ENCODE measurements at places on chromosomes 6 and 20.

DNA sequence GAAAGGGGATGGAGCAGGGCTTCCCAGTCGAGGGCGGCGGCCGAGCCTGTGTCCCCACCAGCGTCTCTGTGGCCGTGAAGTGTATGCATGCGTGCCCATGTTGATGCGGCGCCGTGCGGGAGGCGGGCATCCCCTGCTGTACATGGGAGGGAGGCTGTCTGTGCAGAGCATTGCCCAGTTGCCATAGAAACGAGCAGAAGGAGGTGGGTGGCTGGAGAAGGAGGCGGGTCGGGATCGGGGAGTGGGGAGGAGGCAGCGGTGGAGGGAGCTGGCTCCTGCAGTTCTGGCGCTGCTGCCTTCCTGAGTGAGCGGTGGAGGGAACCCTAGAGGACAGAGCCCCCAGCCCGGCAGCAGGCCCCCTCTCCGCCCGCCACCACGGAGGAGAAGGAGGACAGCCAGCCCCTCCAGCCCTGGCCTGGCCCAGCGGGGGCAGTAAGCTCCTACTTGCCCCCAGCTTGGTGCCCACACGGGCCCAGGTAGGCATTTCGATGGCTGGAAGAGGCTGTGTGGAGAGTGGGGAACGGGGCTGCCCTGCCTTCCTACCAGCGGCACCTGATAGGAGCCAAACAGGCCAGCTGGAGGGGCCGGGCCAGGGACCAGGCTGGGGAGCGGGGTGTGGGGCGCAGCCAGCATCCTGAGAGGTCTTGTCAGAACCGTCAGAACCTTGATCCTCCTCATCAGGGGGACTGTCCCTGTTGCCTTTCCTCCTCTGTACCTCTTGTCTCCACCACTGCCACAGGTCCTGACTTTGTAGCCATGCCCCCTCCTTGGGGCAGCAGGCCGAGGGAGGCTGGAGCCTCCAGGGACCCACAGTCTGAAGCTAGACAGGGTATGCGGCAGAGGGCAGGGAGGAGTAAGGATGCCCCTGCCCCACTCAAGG is 41.3 kb downstream of the SPDEF start:
- no peak for DNase-seq

DNA sequence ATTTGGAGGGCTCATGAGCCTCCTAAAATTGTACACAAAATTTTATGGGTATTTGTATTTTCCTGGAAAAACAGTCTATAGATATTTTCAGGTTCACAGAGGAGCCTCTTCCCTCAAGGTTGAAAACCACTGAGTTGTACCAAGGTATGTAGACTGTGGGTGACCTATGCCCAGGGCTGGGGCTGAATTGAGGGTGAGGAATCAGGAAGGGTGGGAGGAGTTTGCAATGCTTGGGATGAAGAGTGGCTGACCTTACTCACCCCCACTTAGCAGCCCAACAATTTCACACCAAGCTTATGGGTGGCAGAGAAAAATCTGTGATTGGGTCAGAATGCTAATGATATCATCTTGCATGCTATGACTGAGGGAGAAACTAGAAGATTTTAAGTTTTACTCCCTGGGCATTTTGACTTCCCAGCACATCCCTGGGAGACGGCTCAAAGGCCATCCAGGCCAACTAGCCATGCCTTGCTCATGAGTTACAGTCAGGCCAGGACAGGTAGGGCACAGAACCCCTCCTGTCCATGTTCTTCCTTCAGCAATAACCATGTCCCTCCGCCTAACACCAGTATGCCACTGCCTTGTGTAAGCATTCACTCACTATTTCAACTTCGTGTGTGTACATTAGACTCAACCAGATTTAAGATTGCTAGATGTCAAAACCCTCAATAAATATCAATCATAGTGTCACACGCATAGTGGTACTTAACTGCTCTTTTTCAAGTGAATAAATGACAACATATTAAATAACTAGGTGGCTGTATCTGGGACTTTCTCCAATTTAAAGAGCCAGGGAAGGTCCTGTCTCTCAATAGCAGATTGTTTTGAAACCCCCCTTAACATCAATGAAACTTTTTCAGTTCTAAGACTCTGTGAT is 16.6 kb downstream of the ADTRP start:
- DNase-seq = no peak

DNA sequence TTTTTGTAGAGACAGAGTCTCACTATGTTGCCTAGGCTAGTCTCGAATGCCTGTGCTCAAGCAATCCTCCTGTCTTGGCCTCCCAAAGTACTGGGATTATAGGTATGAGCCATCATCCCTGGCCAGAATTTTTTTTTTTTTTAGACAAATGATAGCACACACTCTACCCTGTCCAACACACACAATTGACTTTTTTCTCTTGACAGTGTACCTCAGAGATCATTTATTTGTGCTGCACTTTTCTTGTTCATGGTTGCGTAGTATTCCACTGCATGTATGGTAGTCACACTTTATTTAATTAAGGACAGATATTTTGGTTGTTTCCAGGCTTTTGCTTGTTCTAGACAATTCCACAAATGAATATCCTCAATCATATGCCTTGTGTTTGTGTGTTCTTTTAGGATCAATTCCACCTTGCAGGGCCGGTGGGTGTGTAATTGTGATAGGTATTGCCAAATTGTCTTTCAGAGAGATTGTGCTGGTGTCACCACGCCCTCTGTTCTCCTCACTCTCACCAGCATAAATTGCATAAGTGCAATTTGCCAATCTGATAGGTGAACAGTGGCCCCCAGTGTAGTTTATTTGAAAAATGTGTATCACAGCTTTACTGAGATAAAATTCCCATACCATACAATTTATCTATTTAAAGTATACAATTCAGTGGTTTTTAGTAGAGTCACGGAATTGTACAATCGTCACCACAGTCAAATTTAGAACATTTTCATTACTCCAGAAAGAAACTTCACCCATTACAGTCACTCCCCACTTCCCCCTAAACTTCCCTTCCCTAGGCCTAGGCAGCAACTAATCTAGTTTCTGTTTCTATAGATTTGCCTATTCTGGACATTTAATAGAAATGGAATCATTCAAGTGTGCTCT is 20.1 kb downstream of the SRC start:
- no peak for DNase-seq

GRCh38 chr20:54550776-54551396 is 75.5 kb downstream of the DOK5 start:
- DNase-seq = no peak

DNA sequence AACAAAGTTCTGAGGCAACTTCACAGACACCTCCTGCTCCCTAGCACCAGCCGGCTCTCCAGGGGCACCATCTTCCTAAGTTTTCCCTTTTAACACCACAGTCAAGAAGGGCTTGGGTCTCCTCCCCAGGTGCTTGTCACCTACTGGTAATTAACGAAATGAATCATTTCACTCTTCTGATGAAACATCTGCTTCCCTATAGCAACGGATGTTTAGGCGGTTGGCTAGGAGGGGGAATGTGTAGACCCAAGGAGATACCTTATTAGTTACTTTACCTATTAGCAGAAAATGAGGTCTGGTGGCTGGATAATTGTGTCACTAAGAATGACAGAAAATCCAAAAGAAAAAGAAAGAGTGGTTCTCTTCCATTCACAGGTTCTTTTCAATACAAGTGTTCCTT is 46.3 kb upstream of the FABP7 start:
- DNase-seq = no peak

GRCh38 chr6:129621252-129621651 is 88.7 kb downstream of the ARHGAP18 start:
- peak; percentile 24 for DNase-seq

GRCh38 chr6:5096482-5096881 is 11.3 kb downstream of the PPP1R3G start:
- no peak for DNase-seq

- no peak for DNase-seq
Measured at GRCh38 chr6:145247692-145248419, 487.5 kb downstream of the EPM2A start.

DNA sequence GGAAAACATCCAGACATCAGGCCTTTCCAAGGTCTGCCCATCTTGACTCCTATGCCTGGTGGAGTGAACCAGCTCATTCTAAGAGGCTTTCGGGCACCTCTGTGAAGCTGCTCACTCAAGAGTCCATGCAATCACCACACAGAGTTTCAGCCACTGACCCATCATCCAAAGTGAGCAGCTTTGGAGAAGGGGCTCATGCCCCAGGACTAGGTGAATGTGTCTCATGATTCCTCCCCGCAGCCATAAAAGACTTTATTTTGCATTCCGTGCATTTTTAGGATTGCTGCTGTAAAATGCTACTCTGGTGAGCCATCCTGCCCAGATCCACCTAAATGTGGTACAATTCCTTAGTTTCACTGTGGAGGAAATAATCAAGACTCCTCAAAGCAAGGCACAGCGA is 44.5 kb upstream of the EZR start:
- no peak for DNase-seq

- DNase-seq = no peak
Measured at GRCh38 chr6:151092591-151092990, 147.2 kb upstream of the AKAP12 start.

DNA sequence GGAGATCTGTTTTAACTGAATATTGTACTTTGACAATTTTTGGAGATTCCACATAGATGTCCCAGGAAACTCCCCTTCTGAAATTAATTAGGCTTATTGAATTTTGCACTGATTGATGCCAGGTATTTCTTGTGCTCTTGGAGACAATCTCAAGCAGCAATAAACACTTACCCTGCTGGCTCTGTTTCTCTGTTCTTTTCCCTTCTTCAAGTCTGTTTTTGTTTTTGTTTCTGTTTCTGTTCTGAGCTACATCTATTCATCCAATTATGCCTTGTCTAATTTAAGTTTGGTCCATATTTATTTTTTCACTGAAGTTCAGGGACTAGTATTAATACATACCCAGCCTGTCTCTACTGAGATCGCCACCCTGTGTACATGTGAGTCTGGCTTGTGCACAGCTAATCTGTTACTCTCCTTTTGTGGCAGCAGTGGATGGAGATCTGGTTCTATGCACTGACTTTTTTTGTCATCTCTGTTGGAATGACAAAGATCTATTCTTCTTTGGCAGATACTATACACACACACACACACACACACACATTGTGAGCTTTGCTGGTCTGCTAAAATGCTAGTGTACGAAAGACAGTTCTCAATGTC is 51.9 kb downstream of the IL22RA2 start:
- DNase-seq = no peak

DNA sequence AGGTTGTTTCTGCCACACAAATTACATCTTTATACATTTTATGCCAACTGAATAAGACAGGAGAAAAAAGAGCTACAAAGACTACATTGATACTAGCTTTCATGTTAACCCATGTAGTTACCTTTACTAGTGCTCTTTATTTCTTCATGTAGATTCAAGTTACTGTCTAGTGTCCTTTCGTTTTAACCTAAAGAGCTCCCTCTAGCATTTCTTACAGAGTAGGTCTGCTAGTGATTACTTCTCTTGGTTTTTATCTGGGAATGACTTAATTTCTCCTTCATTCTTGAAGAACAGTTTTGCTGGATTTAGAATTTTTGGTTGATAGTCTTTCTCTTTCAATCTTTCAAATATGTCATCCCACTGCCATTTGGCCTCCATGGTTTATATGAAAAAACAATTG is 21.2 kb upstream of the NOP56 start:
- DNase-seq = no peak

GRCh38 chr20:59948828-59949720 is 8.9 kb downstream of the FAM217B start:
- DNase-seq = no peak

DNA sequence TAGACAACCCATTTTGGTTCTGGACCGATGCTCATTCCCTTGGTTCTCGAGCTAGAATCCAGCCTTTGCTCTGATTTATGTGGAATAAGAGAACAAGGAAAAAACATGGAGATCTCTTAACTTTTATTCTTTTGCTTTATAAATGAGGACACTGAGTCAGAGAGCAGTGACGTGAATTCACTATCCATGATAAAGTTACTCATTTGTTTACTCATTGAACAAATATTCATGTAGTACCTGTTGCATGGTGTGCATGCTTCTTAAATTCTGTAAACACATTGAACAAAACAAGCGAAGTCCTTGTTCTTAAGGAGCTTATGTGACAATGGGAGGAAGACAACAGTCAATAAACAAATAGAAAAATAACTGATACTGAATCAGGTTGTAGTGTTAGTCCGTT is 56.9 kb downstream of the BMP2 start:
- no peak for DNase-seq

GRCh38 chr6:14711704-14712379 is 534.0 kb upstream of the JARID2 start:
- DNase-seq = no peak

DNA sequence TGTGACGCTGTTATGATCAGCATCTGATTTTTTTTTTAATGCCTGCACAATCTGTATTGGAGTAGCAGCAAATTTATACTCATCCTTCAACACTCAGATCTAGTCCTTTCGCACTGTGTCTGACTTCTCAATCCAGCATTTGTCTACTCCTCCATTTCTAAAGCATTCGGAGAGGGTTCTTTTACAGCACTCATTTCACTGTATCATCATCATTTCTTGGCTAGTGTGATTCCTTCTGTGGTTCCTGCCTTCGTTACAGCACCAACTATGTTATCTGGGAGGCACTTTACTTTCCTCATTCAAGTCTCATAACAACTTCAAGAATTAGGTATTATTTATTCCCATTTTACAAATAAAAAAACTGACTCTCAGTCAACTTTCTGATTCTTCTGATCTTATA is 18.0 kb downstream of the NUDT3 start:
- DNase-seq = no peak

- DNase-seq = no peak
Measured at GRCh38 chr6:13217206-13217905, 111.0 kb downstream of the TBC1D7 start.

GRCh38 chr20:10674684-10675449 is 1.1 kb upstream of the JAG1 start:
- peak; percentile 6 for DNase-seq

GRCh38 chr20:53926428-53927028 is 143.9 kb downstream of the BCAS1 start:
- DNase-seq = peak; percentile 43

DNA sequence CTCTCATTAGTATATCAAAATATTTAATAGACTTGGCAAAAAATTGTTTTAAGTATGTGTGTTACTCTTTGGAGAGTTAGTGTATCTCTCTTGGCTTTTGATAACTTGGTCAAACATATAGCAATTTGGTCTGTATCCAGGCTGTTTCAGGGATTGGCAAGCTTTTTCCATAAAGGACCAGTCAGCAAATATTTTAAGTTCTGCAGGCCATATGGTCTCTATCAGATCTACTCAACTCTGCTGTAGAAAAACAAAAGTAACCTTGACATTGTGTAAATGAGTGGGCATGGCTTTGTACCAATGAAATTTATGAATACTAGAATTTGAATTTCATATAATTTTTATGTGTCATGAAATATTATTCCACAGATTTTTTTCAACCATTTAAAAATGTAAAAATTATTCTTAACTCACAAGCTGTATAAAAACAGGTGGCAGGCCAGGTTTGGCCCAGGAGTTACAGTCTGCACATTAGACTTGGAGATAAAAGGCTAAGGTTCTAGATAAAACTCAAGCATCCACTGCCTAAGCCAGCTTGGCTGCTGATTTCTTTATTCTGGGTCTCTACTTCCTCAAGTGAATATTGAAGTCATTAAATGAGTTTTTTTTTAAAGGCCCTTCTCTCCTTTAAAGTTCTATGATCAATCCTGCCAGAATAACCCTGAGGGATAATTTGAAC is 13.7 kb downstream of the GSTA4 start:
- DNase-seq = no peak

Data from stimulated activated CD4-positive, alpha-beta T cell treated with anti-CD3 and anti-CD28 coated beads, Interleukin-4, amount 100 ng/mL, for 4 hours (primary cell).